Breast epithelium (tissue), 4 donors: ENCODE measurements at places on chromosomes 16 and 17. TPM values are rescaled to one million over a fixed set of nuclear protein-coding genes. Genes with fewer than 3 reads are reported as not detected.

- DNase-seq: no peak
- peak overlapping the region; percentile 94 for H3K27ac ChIP-seq
- H3K27me3 ChIP-seq: no peaks in the 10 kb centered on the region
- no peak overlapping the region for H3K4me3 ChIP-seq
Measured at GRCh38 chr17:50949128-50949988, 83.2 kb upstream of the TOB1 start.

DNA sequence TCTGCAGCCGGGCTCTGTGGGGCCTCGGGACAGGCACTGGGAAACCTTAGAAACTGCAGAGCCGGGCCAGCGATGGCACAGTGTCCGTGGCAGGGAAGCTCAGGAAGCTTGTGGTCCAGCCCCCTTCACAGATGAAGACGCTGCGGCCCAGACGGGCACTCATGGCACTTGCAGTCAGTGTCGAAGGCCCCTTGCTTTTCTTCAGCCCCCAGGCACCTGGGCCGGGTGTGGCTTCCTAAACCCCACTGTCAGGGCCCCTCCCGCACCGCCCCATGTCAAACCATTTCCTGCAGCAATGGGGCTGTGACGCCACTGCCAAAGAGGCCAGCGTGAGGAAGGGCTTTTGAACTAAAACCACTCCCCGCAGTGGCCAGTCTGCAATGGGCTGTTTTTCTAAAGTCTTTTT, 164.0 kb downstream of the LAT start:
- no peaks in the 10 kb centered on the region for H3K27me3 ChIP-seq
- peak; percentile 27 for DNase-seq
- no peak overlapping the region for H3K27ac ChIP-seq
- H3K4me3 ChIP-seq: no peak overlapping the region
- H3K4me1 ChIP-seq: no peaks in the 10 kb centered on the region

GRCh38 chr16:12197812-12198211, 221.3 kb downstream of the SNX29 start:
- H3K36me3 ChIP-seq: no peaks in the 10 kb centered on the region
- H3K4me3 ChIP-seq: no peak overlapping the region
- H3K27me3 ChIP-seq: no peaks in the 10 kb centered on the region
- no peak overlapping the region for H3K27ac ChIP-seq
- DNase-seq: no peak

DNA sequence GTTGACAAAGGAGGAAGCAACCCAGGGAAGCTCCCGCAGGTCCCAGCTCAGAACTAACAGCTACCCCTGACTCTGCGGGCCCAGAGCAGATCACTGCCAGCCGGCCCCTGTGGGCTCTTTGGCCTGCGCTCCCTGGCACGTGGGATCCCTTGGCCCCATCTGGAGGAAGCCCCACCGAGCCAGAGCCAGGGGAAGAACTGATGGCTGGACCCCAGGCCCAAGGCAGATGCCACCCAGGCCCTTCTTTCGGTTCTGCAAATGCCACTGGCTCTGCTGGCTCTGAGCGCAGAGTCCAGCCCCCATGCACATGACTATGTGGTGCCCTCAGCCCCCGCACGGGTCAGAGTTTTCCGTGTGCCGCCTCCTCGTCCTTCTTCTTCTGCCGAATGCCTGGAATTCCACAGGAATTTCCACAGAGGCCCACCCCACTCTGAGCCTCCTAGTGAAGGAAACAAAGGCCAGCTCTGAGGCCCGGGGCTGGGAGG, 35.8 kb upstream of the SNN start:
- H3K27me3 ChIP-seq: no peaks in the 10 kb centered on the region
- no peak overlapping the region for H3K4me3 ChIP-seq
- peaks cover 11% of the 10 kb centered on the region for H3K4me1 ChIP-seq
- DNase-seq: no peak
- no peaks in the 10 kb centered on the region for H3K36me3 ChIP-seq

DNA sequence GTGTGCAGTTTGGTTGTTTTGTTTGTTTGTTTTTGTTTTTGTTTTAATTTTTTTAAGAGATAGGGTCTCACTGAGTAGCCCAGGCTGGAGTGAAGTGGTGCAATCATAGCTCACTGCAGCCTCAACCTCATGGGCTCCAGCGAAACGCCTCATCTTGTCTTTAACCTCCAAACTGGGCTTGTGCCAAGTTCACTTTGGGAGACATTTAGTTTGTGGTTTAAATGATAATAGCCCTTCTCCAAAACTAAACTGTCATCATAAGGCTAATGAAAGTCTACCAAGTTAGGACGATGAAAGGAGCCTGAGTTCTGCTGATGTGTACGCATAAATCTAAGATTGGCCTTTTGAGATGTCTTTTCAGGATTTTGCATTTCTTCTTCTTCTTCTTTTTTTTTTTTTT, 6.5 kb upstream of the CARD14 start:
- no peak overlapping the region for H3K27ac ChIP-seq
- DNase-seq: no peak
- H3K4me1 ChIP-seq: no peaks in the 10 kb centered on the region
- no peak overlapping the region for H3K4me3 ChIP-seq

- no peak overlapping the region for H3K27ac ChIP-seq
- H3K36me3 ChIP-seq: no peaks in the 10 kb centered on the region
- H3K4me1 ChIP-seq: no peaks in the 10 kb centered on the region
- peaks cover 22% of the 10 kb centered on the region for H3K27me3 ChIP-seq
Measured at GRCh38 chr17:82389379-82389778, 17.8 kb downstream of the UTS2R start.

DNA sequence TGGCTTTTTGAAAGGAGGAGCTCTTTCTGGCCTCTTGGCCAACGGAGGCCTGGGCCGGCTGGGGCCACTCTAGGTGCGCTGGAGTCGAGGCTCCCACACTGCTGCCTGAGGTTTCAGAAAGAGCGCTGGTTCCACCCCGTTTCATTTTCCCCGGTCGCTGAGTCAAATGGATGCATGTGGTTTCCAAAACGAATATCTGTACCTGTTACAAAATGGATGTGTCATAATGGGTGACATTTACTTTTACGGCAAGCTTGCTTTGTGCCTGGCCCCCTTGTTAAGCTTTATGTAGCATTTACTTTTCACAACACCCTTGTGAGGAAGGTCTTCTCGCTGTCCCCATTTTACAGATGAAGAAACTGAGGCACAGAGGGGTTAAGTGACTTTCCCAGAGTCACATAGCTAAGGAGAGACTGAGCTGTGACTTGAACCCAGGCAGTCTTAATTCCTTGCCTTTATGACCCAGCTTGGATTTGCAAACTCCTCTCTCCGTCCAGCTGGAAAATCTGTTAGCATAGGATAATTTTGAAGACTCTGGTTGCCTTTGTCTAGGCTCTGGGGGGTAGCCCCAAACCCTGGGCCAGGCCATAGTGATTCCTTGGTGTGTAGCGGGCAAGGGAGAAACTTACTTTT, 10.6 kb downstream of the KSR1 start:
- H3K4me1 ChIP-seq: no peaks in the 10 kb centered on the region
- DNase-seq: no peak
- no peak overlapping the region for H3K27ac ChIP-seq
- H3K36me3 ChIP-seq: no peaks in the 10 kb centered on the region
- no peaks in the 10 kb centered on the region for H3K27me3 ChIP-seq

GRCh38 chr16:51937771-51938170, 609.2 kb downstream of the TOX3 start:
- H3K4me3 ChIP-seq: no peak overlapping the region
- no peaks in the 10 kb centered on the region for H3K36me3 ChIP-seq
- DNase-seq: no peak
- no peak overlapping the region for H3K27ac ChIP-seq
- no peaks in the 10 kb centered on the region for H3K27me3 ChIP-seq

DNA sequence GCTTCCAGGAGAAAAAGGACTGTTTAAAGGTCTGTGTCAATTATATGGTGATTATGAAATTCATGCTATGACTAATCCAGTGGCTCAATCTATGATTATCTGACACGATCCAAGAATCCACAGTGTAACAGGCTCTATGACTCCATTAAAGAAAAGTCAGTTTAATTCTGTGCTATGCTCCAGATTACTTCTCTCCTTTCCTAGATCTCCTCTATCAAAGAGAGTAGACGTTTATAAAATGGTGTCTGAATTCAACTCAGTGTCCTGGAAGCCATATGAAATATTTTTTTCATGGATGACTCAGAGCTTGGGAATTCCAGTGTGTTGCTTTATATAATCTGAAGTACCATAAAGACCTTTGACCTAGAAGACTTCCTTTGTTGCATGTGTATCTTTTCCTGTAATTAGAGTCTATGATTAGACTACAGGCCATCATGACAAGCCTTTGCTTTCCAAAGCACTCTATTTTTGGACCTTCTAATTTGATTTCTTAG, 27.0 kb upstream of the NF1 start:
- no peaks in the 10 kb centered on the region for H3K27me3 ChIP-seq
- H3K27ac ChIP-seq: peak overlapping the region; percentile 54
- no peak for DNase-seq
- H3K4me3 ChIP-seq: no peak overlapping the region

DNA sequence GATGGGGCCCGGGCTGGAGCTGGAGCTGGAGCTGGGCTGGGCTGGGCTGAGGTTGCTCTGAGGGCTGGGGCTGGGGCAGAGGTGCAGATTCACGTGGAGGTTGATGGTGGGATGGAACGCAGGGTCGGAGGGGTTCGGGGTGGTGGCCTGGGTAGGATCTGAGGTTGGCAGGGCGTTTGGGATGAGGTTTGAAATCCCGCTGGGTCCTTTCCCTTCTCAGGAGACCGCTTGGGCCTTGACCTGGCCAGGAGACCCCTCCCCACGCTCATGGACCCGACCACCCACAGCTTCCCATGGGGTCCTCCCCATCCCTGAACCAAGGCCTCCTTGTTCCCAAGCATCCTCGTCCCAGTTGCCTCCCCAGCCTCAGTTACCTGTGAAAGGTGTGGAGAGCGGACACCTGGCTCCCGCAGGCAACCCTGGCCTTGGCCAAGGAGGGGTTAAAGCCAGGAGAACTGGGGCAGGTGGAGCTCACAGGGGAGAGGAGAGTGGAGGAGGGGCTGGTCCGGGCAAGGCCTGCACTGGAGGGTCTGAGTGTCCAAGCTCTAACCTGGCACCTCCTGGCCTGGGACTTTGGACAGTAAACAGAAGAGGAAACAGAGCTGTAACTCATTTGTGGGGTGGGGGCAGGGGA, at the start of gene ASGR2:
Gene ASGR2, minus strand, starts transcription at position 582 of the 634 bp plus-strand sequence. CDS start 582 bp downstream, outside the sequence.
- H3K36me3 ChIP-seq: no peaks in the 10 kb centered on the region
- no peak within 1 kb of the TSS for H3K4me3 ChIP-seq
- no peak within 1 kb of the TSS for H3K27ac ChIP-seq
- DNase-seq: no peak
- H3K4me1 ChIP-seq: no peaks in the 10 kb centered on the region

DNA sequence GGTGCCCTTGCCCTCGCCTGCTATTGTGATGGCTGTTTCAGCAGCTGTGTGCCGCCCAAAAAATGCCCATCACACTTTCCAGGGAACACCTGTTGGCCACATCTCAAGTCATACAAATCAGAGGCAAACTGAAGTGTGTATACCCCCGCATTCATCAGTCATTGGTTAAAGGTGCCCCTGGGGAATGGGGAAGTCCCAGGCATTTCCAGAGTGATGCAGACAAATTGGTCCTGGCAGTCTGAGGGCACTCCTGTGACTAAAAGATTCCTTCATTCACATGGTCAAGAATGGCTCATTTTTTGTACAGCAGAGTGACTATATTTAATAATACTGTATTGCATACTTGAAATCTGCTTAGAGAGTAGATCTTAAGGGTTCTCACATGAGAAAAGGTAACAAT, 102.9 kb upstream of the TMEM97 start:
- no peaks in the 10 kb centered on the region for H3K27me3 ChIP-seq
- no peak overlapping the region for H3K4me3 ChIP-seq
- H3K27ac ChIP-seq: no peak overlapping the region
- no peaks in the 10 kb centered on the region for H3K4me1 ChIP-seq
- no peak for DNase-seq
- H3K36me3 ChIP-seq: no peaks in the 10 kb centered on the region

DNA sequence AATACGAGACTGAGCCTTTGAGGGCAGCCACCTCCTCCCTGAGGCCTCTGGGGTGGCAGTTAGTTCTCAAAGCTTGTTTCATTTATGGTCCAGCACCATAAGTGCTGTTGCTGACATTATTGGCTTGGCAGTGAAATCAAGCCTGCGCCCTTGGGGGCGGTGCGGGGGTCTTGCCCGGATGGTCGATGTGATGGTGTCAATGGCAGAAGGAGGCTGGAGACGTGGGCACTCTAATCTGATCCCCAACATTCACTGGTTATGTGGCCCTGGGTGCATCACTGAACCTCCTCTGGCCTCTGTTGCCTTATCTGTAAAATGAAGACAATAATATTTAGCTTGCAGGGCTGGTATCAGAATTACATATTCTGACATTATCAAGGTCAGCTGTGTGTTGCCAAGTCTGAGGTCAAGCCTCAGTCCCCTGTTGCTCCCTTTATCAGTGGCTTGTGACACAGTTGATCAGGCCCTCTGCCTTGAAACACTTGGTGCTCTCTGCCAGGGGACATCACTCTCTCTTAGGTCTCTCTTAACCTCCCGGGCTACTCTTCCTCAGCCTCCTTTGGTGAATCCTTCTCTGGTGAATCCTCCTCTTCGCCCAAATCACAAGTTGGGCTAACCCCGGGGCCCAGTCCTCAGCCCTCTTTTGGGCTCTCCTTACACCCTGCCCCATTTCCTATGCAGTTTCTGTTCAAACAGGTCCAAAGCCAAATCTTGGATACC, 11.8 kb upstream of the TMEM220 start:
- H3K4me3 ChIP-seq: no peak overlapping the region
- H3K27me3 ChIP-seq: no peaks in the 10 kb centered on the region
- no peaks in the 10 kb centered on the region for H3K4me1 ChIP-seq
- DNase-seq: no peak
- no peak overlapping the region for H3K27ac ChIP-seq
- no peaks in the 10 kb centered on the region for H3K36me3 ChIP-seq

GRCh38 chr17:38341035-38341721, 2.6 kb downstream of the GPR179 start:
- H3K27ac ChIP-seq: no peak overlapping the region
- H3K4me1 ChIP-seq: no peaks in the 10 kb centered on the region
- H3K36me3 ChIP-seq: no peaks in the 10 kb centered on the region
- H3K27me3 ChIP-seq: no peaks in the 10 kb centered on the region

GRCh38 chr17:17275971-17276370, 5.1 kb downstream of the COPS3 start:
- peaks cover 12% of the 10 kb centered on the region for H3K4me1 ChIP-seq
- no peaks in the 10 kb centered on the region for H3K27me3 ChIP-seq
- no peak overlapping the region for H3K4me3 ChIP-seq
- DNase-seq: no peak

GRCh38 chr17:50865868-50866260, 290 bp downstream of the TOB1 start:
- H3K4me1 ChIP-seq: no peaks in the 10 kb centered on the region
- H3K27ac ChIP-seq: peak overlapping the region; percentile 100
- no peak for DNase-seq
- H3K27me3 ChIP-seq: no peaks in the 10 kb centered on the region
- H3K36me3 ChIP-seq: no peaks in the 10 kb centered on the region

GRCh38 chr17:63641692-63642448, 19.7 kb downstream of the MAP3K3 start:
- H3K27me3 ChIP-seq: no peaks in the 10 kb centered on the region
- no peaks in the 10 kb centered on the region for H3K36me3 ChIP-seq
- DNase-seq: no peak
- no peak overlapping the region for H3K4me3 ChIP-seq
- H3K27ac ChIP-seq: no peak overlapping the region

NDUFAB1 gene
- 64.6 TPM for total RNA-seq

CD79B gene
- total RNA-seq: 2.2 TPM

TAT gene
- total RNA-seq: 212 TPM

TMEM114 gene
- not detected for total RNA-seq
